Hematopoietic multipotent progenitor cell treated with erythropoietin and hydrocortisone succinate and interleukin-3 and kit ligand, for 8 days (in vitro differentiated cells): ENCODE measurements at places on chromosomes 3 and 15.

DNA sequence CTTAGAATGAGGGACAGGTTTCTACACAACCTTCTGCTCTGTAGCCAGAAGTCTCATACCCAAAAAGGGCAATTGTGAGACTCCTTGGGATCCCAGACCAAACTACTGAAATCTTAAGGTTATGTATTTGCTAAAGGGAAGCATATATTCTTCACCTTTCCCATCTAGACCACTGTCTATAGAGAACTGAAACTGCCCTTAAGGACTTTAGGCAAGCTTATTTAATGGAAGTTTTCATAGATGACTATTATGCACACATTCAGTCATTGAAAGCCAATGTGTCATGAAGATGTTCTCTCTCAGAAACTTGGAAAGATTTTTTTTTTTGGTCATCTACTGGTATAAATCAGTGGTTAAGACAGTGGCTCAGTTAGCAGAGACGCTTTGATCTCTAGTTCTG is 365.3 kb downstream of the MCTP2 start:
- no peak for DNase-seq

- no peak for DNase-seq
These were observed 55.3 kb downstream of the ARHGAP31 start for GRCh38 chr3:119349354-119350041.

- DNase-seq, result peak; percentile 59
These were observed 22.4 kb downstream of the PLA2G4F start for GRCh38 chr15:42133886-42134502.

- DNase-seq, result no peak
These were observed 107.1 kb downstream of the TMCO5A start for GRCh38 chr15:38041576-38041975.

DNA sequence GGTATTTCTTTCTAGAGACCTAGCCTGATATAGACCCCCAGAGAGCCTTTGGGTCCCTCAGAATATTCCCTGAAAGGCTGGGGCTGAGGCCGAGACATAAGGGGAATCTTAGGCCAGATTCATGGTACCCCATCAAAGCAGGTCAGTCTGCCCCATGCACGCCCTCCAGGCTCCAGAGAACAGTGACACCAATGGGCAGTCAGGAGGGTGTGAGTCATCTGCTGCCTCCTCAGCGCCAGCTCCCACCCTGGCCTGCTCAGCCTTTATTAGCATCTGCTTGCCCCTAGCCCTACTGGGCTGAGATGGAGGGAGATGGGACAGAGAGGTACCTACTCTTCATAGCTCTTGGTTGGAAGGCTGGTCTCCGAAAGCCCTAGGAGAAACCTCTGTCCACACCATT is 14.3 kb upstream of the CAMKV start:
- no peak for DNase-seq

GRCh38 chr3:132592216-132592615 is 4.9 kb upstream of the ACKR4 start:
- no peak for DNase-seq

DNA sequence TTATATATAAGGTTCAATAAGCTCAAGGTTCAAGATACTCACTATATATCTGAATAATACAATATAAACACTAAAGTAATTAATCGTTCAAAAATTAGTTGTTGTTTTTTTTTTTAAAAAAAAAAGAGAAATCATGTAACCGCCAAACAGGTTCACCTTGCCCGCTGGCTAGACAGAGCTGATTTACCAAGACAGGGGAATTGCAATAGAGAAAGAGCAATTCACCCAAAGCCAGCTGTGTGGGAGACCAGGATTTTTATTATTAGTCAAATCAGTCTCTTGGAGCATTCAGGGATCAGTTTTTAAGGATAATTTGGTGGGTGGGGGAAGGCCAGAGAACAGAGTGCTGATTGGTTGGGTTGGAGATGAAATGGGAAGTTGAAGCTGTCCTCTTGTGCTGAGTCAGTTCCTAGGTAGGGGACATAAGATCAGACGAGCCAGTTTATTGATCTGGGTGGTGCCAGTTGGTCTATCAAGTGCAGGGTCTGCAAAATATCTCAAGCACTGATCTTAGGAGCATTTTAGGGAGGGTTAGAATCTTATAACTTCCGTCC is 7.9 kb downstream of the HIGD1A start:
- DNase-seq, result no peak

GRCh38 chr3:192223815-192224214 is 503.5 kb downstream of the FGF12 start:
- DNase-seq, result no peak

DNA sequence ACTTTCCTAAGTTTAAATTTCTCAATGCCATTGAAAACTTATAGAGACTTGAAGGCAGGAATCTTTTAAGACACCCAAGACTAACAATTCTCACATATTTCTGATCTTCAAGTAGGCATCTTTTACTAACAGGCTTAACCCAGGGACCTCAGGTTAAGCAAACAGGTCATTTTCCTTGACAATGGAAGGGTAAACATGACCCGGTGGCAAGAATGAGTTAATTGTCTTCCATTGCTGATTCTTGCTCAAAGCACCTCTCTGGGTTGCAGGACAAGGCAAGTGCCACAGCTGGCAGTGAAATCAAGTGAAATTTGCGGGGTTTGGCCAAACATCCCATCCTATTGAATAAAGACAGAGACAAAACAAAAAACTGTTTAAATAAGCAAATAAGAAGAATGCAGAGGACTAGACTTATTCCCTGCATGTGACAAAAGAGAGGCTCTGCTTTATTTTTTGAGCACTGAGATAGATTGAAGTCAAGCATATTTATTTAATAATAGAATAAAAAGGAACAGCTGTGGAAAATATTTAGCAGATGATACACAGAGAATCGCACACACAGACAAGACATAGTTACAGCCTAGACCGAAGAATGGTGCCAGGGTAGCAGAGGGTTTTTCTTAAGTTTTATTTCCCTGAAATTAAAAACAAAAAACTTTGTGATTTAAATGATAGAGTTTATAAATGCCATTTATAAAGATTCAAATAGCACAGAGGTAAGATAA is 56.0 kb upstream of the MITF start:
- DNase-seq, result no peak

DNA sequence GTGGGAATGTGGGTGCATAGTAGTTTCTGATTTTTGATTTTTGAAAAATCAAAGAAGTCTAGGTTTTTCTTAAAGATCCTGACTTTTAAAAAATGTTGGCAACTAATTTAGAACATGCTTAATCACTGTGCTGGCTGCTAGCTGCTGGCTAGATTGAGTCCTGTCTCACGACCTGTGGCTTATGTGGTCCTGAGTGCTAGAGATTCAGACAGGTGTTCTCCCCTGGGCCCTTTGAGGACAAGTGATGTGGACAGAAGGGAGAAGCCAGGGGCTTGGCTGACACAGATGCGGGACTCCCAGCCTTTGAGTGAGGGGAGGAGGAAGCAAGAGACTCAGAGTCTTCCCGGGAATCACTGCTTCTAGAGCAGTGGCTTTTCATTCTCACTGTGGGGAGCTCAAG is 47.5 kb downstream of the CORO2B start:
- DNase-seq, result no peak

GRCh38 chr15:35506272-35506870 is 39.6 kb downstream of the DPH6 start:
- no peak for DNase-seq

DNA sequence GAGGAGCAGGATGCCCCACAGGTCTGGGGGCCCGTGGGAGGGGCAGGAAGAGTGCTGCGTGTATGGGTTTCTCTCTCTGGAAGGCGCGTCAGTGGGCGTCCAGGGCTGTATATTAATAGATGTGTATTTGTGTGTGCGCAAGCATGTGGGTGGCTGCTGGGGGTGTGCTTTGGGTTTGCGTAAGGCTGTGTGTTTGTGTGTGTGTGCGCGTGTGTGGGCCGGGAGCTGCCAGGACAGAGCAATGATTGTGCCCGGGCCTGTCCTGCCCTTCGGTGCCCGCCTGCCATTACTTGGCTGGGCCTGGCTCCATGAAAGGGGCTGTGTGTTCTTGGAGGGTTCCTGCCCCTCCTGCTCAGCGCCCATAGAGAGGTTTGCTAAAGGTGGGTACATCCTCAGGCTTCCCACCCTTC is 16.3 kb downstream of the CSPG4 start:
- DNase-seq, result no peak

DNA sequence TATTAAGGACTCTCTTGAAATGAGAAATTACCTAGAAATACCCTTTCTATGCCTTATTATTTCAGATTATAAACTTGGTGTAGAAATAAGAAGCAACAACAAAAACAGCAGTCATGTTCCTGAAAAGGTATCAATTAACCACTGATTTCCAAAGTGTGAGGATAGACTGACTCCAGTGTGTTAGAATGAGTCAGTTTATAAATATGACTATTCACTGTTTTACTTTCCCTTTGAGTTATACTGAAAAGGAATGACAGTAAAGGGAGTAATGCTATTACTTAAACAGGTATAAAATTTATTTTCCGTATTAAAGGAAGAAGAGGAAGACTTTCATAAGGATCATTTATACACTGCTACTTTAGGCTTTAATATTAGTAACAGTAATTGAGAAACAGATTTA is 12.9 kb downstream of the GMNC start:
- DNase-seq, result no peak

GRCh38 chr15:25796395-25796794 is 66.7 kb downstream of the ATP10A start:
- DNase-seq, result no peak

DNA sequence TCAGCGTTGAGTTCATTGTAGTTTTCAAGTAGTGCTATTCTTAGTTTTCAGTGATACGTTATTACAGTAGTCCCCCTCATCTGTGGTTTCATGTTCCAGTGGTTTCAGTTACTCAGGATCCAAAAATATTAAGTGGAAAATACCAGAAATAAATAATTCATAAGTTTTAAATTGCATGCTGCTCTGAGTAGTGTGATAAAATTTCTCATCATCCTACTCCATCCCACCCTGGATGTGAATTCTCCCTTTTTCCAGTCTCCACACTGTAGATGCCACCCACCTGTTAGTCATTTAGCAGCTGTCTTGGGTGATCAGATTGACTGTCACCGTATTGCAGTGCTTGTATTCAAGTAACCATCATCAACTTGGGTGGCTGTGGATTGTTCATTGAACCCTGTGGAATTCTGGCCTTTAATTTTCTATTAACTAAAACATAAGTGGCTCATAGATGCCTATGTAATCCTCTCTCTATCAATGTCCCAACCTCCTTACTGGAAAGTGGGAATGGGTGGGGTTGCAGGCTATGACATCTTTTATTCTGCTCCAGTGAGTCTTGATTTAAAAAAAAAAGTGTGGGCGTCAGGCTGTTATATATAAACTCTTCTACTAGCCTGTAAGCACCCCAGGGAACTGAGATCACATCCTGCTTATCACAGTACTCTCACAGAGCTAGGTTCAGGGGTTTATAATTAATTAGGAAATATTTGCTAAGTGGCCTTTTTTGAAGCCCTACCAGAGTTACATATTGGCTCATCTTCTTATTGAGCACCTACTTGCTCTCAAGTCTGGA is 97.5 kb downstream of the CFAP20DC start:
- DNase-seq, result no peak

- no peak for DNase-seq
These were observed 265.5 kb upstream of the TBC1D5 start for GRCh38 chr3:18007980-18008379.

GRCh38 chr3:172716476-172716875 is 5.6 kb upstream of the NCEH1 start:
- DNase-seq, result peak; percentile 26

- DNase-seq, result peak; percentile 43
These were observed 36.6 kb upstream of the MTMR10 start for GRCh38 chr15:31027910-31028578.

- no peak for DNase-seq
These were observed 42.0 kb downstream of the THBS1 start for GRCh38 chr15:39622660-39623516.

DNA sequence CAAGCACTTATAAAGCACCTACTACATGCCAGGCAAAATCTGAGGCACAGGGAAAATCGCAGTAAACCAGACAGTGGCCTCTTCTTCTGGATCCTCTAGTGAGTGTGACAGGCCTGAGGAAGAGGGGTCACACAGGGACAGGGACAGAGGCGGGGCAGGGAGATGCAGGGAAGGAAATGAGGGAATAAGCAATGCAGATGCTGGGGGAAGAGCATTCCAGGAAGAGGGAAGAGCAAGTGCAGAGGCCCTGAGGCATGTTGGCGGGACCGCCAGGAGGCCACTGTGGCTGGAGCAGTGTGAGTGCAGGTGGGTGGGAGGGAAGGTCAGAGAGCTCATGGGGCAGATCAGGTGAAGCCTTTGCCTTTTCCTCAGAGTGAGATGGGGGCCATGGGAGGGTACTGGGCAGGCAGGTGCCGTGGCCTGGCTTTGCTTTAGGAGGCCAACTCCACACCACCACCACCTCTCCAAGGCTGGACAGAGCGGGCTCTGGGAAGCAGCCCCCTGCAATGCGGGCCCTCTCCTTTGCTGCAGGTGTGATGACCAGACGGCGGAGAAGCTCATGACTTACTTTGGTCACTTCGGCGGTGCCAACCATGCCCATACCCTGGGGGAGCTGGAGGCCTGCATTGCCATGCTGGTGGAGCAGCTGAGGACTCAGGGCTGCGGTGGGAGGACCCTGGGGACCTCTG is 26.8 kb upstream of the GP9 start:
- DNase-seq, result no peak
